ENCODE measurements at places on chromosomes 2 and 18.

GRCh38 chr2:10246831-10247230, 55.9 kb upstream of the HPCAL1 start:
- no peak for DNase-seq

DNA sequence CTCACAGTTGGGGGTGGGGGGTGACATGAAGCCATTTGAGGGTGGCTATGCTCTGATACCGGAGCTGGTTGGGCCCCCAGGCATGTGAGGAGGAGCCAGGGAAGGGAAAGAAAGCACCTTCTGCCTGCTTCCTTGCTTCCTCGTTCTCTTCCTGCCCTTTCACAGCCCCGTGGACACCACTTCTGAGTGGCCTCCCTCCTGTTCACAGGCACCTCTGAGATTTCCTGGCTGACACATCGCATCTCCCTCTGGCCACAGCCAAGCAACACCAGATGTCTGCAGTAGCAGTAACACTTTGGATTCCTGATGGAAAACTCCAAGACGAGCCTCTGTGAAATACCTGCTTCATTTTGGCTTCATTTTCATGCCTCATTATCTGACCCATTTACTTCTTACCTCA, 64.7 kb upstream of the ST3GAL5 start:
- DNase-seq, result no peak

DNA sequence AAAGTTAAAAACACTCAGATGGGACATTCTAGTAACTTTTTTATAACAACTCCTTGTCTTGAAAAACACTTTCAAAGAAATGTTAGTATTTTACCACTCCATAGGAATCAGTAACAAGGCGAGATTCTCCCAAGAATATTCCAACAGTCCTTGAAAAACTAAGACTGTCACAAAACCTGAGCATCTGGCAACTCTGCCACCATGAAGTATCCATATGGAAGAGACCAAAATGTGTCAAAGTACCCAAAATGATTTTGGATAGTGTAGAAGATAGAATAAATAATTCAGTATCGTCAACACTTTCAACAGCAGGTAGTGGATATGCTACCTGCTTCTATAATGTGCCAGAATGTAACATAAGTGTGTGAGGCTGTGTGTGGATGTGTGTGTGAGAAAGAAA, 361.8 kb downstream of the ZEB2 start:
- DNase-seq, result no peak

- DNase-seq, result no peak
Measured at GRCh38 chr18:32300914-32301313, 111.1 kb downstream of the MEP1B start.

- DNase-seq, result no peak
Measured at GRCh38 chr2:8152392-8153257, 529.2 kb upstream of the ID2 start.

DNA sequence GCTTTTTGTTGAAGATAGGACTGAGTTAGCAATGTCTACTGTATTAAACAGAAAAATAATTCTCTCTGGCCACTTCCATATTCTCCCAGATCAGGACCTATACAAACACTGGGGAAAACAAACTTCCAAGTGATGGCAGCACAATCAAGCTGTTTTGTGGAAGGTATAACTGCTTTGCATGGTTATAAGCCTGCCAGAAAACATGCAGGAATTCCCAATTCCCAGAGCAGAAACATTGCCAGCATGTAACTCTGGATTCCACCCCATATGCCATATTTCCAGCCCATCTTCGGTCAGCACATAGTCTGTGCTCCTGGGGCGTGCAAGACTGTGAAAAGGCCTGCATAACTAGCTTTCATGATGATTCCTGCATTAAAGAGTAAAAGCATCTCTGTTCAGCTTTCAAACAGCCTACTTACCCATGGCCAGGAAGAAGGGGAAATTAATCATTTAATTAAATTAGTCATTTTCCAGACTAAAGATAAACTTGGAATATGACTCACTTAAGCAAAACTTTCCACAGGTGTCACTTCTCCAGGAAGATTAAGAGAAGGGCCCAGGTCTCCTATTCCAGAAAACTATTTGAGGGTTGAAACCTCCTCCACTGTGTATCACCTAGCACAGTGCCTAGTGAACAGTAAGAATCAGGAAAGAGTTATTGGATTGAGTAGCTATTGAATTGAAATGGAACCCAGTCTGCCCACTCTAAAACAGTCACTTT, 280.5 kb downstream of the NRXN1 start:
- peak; percentile 72 for DNase-seq

- no peak for DNase-seq
Measured at GRCh38 chr2:8581601-8582041, 100.2 kb upstream of the ID2 start.

DNA sequence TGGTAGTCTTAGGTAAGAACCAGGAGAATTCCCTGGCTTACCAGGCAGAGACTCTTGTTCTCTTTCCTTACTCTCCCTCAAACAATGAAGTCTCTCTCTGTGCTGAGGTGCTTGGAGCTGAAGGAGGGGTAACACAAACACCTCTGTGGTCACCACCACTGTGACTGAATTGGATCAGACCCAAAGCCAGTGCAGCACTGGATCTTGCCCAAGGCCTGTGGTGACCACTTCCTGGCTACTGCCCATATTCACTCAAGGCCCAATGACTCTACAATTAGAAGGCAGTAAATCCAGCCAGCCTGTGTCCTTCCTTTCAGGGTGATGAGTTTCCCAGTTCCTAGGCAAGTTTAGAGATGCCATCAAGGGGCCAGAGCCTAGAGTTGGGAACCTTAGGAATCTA, 706.8 kb downstream of the SLC4A3 start:
- DNase-seq, result no peak

GRCh38 chr2:238747114-238747513, 100.8 kb upstream of the TWIST2 start:
- DNase-seq, result no peak

- peak; percentile 22 for DNase-seq
Measured at GRCh38 chr2:149160701-149161217, 122.3 kb downstream of the LYPD6B start.

DNA sequence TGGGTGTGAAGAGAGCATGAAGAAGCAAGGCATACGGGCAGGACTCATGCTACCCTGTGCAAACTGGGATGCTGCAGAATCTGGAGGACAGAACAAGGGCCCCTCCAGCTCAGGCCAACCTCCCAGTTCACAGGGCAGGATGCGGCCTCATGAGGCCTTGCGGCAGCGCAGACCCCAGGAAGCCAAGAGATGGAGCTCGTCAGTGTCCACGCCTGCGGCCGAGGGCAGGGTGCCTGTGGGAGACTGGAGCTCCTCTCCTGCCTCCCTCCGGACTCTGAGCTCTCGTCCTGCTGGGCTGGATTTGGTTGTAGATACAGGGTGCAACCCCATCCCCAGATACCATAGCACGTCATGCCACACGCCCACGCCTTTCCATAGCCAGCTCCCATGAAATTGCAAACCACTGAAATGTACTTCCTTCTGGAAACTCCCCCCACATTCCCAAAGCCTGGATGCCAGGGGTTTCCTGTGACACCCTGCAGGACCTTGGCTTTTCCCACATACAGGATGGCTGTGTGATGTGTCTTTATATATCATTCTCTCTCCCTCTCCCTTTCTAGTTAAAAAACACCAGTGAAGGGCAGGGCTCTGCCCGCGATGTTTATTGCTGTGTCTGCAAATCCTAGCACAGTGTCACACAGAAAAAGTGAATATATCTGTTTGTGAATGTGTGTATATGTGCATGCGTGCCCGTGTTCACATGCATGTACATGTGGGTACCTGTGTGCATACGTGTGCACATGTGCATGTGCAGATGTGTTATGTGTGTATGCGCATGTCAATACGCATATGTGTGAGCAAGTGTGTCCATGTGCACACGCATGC, 12.3 kb upstream of the SNTG2 start:
- no peak for DNase-seq

- DNase-seq, result no peak
Measured at GRCh38 chr2:178641498-178641897, 161.2 kb downstream of the PLEKHA3 start.

DNA sequence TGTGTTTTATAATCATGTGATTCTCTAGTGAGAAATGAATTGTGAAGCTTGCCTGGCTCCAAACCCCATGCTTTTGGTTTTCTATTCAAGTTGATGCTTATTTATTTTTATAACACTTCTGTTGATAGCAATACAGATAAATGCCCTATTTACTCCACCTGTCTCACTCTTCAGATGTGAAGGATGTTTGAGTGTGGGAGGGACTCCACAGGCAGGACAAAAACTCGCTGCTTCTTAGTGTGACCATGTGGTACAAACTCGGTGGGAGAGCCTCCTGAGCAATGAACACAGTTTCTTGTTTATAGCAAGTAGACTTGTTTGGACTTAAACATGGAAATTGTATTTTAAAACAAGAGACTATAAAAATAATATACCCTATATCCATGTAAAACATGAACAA, 219.7 kb downstream of the GULP1 start:
- no peak for DNase-seq

DNA sequence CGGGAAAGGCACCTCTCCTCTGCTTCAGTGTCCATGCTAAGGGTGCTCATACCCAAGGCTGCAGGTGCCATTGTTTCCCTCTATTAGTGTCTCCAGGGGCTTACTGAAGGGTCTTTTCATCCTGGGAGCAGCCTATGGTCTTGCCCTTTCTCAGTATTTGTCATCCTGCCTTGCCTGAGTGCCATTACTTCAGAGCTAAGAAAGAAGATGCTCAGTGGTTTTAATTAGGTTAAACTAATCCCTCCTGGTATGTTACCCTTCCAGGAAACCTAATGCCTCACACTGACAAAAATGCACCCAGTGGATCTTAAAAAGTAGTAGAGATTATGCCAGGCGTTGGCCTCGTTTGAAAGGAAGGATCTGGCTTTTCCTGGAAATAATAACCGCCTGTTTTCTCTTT, 151.4 kb downstream of the LRRTM1 start:
- DNase-seq, result no peak

DNA sequence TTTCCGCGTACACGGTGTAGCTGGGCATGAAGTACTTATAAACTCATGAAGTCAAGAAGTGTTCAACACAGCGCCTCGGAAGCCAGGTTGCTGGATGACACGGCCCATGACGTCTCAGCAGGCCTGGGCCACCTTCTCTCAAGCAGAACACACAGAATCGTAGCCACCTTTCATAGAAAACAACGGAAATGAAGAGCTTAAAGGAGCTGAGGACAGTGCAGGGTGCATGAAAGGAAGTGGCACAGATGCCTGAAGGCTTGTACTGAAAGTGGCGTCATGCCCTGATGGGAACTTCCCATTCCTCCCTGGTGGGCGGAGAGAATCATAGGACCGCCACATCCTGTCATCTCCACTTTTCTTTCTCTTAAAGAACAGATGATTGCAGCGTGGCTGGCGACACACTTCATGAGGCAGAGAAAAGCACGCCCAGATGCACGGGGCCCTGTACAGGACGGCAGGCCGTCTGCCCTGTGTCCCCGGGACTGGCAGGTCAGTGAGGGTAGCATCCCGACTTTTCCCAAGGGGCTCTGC, 31.1 kb downstream of the HDAC4 start:
- DNase-seq, result no peak
